ENCODE measurements at places on chromosomes 6 and 20. TPM values are rescaled to one million over a fixed set of nuclear protein-coding genes. Genes with fewer than 3 reads are reported as not detected.

GRCh38 chr6:107565165-107565723, 75.3 kb downstream of the SOBP start:
- DNase-seq, result no peak

- no peak for DNase-seq
Observed at GRCh38 chr20:37657924-37658804, 35.7 kb upstream of the CTNNBL1 start.

DNA sequence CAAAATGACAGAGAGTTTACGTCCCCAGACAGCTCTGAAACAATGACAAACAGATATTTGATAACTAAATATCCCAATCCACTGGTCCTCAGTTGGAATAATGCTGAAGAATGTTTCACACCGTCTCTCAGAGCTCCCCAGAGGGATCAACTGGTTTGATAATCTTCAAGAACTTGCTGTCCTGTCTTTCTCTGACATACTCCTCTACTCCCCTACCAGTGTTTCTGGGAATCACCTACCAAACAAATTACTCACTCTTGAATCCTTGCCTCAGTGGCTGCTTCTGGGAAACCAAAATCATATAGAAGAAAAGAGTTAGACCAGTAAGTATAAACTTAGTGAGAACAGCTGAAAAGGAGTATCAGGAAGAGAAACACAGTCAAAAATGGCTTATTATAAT, 469.7 kb upstream of the JAG1 start:
- DNase-seq, result no peak

DNA sequence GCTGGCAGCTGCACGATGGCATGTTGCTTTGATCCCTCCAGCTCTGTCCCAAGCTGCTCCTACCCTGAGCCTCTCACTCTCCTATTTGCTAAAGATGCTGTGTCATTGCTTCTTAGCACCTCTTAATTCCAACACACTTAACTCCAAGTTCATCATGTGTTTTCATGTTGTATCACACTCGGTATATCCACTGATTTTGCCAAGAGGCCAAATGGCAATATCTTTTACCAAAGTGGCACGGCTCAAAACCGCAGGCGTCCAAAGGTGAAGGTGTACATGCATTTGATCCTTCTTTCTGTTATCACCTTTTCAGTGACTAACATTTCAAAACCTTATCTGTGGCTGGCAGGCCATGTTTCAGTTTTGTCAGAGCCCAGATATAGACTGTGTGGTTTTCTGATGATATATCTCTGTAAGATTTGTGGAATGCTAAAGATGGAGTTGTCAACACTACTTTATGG, 217.0 kb downstream of the TBX18 start:
- DNase-seq, result no peak

DNA sequence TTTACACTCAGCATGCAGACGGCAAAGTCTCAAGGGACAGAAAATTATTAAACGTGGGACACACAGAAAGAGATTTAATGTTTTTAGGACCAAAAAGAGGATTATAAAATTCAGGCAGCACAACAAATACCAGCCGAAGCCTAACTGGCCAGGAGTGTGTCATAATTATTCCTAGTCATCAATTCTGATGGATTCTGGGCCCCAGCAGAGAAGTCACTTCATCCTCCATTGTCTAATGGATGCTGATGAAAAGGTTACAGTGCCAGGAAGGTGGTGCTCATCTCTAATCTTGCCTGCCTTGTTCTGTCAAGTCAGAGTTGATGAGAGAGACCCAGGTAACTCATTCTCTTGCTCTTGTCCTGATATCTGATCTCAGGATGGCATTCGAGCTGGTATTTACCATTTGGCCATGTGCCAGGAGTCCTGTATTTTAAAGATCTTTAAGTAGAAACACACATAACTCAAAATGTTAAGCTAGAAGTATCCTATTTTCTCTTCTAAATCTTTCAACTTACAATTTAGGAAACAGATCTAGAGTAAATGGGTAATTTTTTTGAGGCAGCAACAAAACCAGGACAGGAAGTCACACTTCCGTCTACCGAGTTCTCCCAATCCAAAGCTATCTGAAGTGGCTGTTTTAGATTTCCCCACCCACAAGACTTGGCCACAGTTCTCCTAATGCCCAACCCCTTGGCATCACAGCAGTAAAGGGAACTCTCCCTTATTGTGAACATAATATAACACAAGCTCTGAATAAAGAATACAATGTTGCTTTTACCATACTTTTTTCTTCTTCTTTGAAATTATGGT, 50.0 kb downstream of the ADAT2 start:
- no peak for DNase-seq

DNA sequence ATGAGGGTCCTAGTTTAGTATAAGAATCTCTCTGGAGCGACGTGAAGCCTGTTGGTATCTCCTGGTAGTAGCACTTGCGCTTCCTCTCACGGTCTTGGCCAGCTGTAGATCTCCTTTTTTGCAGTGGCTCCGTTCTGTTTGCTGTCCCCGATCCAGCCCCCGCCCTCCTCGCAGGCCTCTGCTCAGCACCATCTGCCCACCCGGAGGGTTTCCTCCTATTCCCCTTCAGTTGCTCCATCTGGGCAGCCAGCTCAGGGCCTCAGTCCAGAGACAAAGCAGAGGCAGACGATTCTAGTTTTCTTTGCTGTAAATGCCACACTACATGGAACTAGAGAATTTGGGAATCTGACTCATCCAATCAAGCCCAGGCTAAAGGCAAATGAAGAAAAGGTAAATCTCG, 126.6 kb downstream of the TIAM2 start:
- no peak for DNase-seq

DNA sequence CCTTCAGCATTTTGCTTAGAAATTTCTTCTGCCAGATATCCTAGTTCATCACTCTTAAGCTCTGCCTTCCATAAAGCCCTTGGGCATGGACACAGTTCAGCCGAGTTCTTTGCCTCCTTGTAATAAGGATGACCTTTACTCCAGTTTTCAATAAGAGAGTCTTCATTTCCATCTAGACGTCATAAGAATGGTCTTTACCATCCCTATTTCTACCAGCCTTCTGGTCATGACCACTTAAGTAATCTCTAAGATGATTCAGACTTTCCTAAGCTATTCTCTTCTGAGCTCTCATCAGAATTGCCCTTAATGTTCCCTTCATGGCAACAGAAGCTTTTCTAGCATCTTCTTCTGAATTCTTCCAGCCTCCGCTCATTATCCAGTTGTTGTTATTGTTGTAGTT, 126.1 kb downstream of the TFAP2C start:
- no peak for DNase-seq

DNA sequence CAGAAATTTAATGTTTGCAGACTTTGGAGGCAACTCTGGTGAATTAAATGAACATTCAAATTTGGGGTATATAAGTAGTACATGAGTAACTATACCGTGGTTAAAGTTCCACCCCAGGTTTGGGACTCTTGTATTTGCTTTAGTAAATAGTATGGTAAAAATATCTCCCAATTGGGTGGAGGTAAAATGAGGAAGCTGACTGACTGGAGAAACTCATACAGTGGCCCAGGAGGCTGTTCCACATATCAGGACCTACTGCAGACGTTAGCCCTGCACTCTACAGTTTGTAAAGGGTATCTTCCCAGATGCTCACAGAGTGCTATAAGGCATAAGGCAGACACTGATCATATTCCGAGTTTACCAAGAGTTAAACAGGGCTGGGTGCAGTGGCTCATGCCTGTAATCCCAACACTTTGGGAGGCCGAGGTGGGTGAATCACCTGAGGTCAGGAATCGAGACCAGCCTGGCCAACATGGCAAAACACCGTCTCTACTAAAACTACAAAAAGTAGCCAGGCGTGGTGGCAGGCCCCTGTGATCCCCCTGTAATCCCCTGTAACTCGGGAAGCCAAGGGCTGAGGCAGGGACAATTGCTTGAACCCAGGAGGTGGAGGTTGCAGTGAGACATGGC, 53.7 kb downstream of the CPXM1 start:
- DNase-seq, result peak; percentile 24

DNA sequence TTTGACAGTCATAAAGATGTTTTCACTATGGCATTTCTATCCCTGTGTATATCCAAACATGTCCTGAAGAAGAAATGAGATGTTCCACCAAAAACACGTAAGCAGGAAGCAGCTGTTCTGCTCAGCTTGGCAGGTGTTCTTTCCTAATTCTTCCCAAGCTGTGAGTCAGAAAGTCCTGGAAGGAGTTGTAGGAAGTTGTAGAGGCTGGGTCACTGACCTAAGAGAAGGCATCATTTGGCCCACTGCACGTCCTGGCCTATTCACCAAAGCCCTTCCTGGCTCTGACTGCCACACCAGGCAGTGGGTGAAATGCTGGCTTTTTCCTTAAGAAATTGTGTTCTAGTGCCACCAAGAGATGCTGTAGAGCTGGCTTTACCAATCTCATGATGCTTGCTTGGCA, 40.3 kb downstream of the STX11 start:
- no peak for DNase-seq

DNA sequence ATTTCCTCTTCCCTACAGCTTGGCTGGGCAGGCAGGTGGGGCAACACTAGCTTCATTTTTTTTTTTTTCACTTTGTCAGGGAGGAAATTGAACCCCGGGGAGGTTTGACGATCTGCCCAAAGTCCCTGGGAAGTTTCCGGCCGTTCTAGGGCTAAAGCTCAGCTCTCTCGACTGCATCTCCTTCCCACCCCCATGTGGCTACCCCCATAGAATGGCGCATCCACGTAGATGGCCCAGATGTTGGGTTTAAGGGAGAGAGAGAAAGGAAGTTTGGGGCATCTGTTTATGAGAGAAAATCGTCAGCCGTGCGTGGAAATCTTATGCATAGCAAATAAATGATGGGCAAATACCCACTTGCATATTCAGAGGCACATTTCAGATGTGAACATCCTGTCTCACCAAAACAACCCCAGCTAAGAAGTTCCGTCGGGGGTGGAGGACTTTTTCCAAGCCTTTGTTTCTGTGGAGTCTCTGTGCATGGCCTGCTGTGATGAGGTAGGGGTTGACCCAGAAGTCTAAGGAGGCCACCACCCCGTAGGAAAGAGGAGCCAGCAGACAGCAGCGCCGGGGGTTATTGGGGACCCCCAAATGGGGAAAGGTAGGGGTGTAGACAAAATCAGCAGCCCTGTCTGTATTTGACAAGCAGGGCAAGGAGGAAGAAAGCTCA, 40.5 kb upstream of the ZNF831 start:
- DNase-seq, result peak; percentile 87

DNA sequence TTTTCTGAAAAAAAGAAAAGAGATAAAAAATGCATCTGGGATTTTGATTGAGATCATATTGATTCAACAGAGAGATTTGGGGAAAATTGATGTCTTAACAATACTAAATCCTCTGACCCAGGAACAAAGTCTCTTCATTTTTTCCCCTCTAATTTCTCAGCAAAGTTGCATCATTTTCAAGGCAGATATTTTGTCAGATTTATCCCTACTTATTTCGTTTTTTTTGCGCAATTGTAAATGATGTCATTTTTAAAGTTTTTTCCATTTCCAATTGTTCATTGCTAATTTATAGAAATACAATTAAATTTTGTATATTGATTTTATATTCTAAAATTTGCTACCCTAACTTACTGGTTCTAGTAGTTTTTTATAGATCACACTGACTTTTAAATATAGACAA, 97.7 kb upstream of the TMEM170B start:
- DNase-seq, result no peak

GRCh38 chr6:45455408-45455807, 77.7 kb upstream of the SUPT3H start:
- no peak for DNase-seq

- no peak for DNase-seq
Observed at GRCh38 chr6:53982366-53983050, 128.7 kb upstream of the MLIP start.

ZSCAN31 gene
- 9.2 TPM for total RNA-seq

ARMC12 gene
- 2.7 TPM for total RNA-seq

ELOVL4 gene
- not detected for total RNA-seq

OR2B6 gene
- total RNA-seq, result not detected

IMPG1 gene
- total RNA-seq, result not detected

COL9A1 gene
- total RNA-seq, result not detected
